NCI-H82 (cell line): ENCODE measurements at places on chromosomes 3 and 15.
A peak's percentile ranks its signal among the peaks of the same experiment; 100 is the strongest.

DNA sequence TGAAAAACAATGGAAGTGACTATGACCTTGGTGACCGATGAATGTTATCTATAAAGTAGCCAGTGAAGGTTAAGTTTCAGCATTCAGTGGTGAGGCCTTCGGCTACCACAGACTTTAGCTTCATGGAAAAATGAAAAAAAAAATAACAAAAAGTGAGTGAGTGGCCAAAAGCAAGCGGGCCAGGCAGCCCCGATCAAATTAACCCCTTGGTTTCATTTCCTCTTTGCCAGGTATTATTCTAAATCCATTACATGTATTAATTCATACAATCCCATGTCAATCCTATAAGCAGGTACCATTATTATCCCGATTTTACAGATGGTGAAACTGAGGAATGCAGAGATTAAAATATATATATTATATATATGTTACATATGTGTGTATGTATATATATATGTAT, 21.0 kb upstream of the CHCHD6 start:
- no peak for DNase-seq

GRCh38 chr3:81702126-81702525, 59.3 kb downstream of the GBE1 start:
- DNase-seq = no peak

DNA sequence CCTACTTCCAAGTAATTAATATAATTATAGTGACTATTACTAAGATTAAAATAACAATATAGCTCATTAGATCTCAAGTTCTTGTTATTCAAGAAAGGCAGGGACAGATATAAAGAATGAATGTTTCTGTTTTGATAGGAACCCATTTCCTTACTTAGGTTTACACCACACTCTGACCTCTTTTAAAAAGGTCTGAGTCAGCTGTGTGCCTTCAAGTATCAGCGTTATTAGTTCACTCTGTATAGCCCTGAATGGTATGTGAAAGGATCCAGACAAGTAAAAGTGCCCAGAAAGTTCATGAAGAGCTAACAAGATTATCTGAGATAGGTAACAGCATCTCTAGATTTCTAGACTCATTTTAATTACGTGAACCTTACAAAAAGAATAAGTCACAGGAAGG, 28.9 kb downstream of the PDCD10 start:
- no peak for DNase-seq

DNA sequence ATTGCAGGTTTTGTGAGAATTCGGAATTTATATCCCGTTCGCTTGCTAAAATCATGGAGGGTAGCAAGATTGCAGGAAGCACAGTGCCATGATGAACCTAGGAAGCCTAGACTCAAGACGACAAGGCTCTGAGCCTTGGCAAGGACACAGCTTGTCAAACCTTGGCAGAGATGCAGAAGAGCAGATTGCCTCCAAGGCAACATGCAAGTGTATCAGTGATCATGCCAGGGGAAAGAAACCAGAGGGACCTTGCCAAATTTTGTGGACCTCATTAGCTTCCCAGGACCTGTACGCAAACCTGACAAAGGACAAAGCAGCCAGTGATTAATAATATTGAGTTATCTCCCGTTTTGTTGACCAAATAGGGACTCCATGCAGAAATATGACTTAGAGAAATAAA, 159.7 kb downstream of the GOLIM4 start:
- no peak for DNase-seq

- DNase-seq = no peak
These were observed 894.0 kb downstream of the ROBO2 start for GRCh38 chr3:77933926-77934325.

GRCh38 chr3:21405671-21406667, 345.0 kb downstream of the ZNF385D start:
- DNase-seq = no peak

DNA sequence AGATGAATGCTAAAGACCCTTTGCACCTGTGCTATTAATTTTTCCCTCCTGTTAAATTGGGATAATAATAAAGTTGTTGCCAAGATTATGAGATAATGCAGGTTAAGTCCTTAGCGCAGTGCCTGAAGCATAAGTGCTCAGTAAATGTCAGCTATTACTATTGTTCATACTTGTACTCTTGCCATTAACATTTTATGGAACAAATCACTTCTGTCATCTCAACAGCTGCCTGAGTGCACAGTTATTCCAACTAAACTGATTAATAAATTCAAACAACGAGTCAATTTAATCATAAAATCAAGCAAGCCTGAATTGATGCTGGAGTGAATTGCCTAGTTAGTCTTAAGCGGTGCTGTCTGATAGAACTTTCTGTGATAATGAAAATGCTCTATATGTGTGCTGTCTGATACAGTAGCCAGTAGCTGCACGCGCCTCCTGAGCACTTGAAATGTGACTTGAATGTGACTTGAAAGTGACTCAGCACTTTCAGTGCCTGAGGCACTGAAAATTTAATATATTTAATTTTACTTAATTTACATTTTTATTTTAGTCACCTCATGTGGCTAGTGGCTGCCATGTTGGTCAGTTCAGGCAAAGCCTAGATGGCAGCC, 198.7 kb upstream of the PFN2 start:
- peak; percentile 25 for DNase-seq

DNA sequence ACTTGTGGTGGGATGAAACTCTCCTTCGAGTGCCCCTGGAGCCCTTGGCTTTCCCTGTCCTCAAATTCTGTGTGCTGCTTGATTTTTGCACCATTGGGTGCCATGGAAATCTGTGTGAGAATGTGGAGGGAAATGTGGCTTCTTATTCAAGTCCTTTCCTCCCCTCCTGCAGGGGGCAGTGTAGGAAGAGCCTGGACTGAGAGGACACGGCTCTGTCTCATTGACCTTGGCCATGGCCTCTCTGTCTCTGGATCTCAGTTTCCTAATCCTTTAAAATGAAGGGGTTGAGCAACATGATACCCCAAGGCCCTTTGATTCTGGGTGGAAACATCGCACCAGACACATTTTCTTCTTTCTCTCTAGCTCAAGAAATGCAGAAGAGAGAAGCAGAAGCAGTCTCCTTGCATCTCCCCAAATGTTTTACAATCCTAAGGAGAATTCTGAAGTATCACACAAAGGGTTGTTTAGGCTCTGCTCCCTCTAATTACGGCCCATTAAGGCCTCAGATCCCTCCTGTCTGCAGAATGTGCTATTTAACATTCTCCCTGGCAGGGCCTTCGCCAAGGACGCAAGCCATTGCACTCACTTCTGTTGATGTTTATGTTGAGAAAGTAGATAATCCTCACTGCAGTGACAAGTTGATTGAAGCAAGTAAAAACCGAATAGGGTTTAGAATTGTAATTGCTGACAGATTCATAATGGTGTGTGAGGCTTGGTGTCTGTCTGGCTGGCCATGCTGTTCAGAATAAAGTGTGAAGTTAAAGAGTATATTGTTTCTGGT, 169.1 kb downstream of the TPRG1 start:
- peak; percentile 68 for DNase-seq

- DNase-seq = peak; percentile 93
These were observed 32.9 kb downstream of the CHP1 start for GRCh38 chr15:41263891-41264351.

DNA sequence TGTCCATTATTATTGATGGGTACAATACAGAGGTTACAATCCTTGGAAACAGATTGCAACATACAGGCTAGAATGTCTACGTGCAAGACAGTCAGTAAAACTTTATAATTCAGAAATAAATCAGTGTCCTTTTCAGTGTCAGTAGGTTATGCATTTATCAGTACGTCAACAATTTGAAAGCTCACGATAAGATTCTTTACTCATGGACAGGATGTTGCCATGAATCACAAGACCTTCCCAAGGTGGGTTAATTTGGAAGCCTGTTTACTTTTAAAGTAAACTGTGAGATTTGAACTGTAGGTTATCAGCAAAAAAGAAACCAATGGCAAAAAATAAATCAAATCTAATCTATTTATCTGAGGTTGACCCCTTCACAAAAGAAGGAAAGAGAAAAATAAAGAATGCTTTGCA, 243.9 kb upstream of the AGTR1 start:
- no peak for DNase-seq

DNA sequence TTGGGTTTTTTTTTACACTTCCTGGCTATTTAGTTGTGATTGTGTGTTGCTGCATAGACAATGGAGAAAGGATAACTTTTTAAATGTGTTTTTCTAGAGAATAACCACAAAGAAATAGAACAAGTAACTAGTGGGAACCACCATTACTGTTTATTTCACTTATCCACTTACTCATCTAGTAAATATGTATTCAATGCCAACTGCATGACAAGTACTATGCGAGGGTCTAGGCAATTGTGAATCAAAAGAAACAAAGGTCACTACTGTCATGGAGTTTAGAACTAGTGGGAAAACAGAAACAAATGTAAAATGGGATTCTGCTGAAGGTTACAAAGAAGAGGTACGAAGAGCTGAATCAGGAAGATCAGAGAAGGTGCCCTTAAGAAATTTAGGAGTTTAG, 600.9 kb upstream of the ROBO2 start:
- DNase-seq = no peak

GRCh38 chr3:141050576-141051442, at the start of gene SPSB4:
Gene SPSB4 (plus strand): TSS chr3:141051347. CDS start chr3:141066105, 14,758 bp downstream.
- peak; percentile 96 for DNase-seq
